ENCODE measurements at places on chromosomes 6 and 20.

DNA sequence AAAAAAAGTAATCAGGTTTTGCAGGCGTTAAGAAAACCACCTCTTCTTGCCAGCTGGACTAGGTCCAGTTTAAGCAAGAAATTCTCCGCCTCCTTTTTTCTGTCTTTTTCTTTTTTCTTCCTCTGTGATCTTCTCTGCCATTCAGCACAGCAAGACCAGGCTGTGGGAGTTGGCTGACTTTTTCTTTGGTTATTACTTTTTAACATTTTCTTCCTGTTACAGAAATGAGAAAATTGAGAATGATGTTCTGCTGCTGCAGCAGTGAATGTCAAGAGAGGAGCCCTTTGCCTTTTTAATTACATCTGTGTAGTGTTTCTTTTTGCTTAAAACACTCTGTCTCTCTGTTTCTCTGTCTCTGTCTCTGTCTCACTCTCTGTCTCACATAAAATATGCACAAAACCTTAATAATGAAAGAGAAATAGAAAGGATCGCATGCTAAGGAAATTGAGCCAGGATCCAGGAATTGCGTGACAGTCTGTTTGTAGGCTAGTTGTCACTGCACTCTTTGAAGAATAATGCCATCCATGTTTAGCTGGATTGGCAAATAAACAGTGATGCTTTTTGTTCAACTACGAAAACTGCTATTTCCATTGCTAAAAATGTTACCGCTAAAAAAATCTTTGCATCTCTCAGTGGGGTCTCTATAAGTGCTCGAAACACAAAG, 103.2 kb upstream of the SUPT3H start:
- DNase-seq, result no peak

GRCh38 chr6:153436351-153436750, 305.3 kb upstream of the RGS17 start:
- DNase-seq, result no peak

- no peak for DNase-seq
Observed at GRCh38 chr20:63454731-63455567, 17.5 kb downstream of the KCNQ2 start.

GRCh38 chr20:54208548-54209176, 775 bp downstream of the PFDN4 start:
- no peak for DNase-seq

- DNase-seq, result no peak
Observed at GRCh38 chr20:35640724-35641123, 24.0 kb downstream of the CPNE1 start.

DNA sequence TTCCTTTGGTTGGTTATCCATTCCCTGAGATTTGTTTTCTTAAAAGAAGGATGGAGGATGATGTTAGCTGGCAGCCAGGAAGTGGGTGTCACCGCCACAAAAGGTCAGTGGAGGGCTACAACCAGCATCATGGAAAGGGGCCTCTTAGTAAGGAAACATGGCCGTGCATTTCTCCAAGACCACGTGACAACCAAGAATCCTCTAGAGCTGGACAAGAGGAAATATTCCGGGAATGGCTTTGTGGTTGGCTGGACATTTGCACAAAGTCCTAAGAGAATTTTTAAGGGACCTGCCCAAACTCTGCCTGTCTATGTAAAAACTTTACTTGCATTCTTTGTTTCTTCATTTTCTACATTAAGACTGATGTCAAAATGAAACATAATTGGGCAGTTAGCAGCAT, 399.9 kb upstream of the MARCKS start:
- no peak for DNase-seq

DNA sequence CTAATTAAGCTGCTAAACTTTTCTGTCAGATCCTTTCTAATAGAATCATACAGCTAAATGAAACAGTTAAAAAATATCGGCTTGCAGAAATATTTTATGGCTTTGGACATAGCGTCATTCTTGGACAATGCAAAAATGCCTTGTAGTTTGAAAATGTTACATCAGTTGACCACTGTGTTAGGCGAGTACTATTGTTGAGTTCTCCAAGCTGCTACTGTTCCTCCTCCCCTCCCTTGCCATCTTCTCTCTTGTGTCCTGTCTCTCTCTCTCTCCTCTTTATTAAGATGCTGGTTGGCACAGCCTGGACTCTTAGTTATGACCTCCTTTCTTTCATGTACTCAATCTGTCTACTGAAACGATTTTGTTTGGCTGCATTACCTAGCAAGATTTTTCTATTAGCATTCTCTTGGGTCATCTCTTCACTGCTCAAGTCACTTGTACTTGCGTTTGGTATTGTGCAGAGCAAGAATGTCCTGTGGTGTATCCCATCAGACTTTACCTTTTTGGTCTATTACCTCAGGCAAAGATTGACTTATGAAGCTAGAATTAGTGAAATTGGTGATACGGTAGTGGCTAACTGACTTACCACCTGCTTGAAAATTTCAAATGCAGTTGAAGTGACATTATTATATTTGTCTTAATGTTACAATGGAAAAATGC, 127.9 kb downstream of the FARS2 start:
- no peak for DNase-seq

DNA sequence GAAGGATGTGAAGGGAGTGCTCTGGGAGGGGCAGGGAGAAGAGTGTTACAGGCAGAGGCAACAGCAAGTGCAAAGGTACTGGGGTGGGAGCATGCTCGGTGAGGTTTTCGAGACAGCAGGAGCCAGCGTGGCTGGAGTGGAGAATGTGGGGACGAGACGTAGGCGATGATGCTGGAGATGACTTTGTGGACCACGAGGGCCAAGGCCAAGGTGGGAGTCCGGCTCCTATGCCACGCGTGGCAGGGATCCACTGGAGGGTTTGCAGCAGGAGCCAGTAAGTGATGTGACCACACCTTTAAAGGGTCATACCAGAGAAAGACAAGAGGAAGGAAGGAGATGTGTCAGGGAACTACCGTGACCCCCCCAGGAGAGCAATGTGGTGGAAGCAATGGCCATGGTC, 7.3 kb downstream of the PTGIS start:
- DNase-seq, result no peak

GRCh38 chr20:31764641-31765305, 25.7 kb downstream of the TPX2 start:
- no peak for DNase-seq

GRCh38 chr20:61662226-61662967, 403.3 kb downstream of the TAF4 start:
- DNase-seq, result no peak

GRCh38 chr6:163335671-163336545, 78.6 kb upstream of the QKI start:
- DNase-seq, result no peak

- no peak for DNase-seq
Observed at GRCh38 chr20:4469910-4470309, 251.8 kb upstream of the PRND start.

DNA sequence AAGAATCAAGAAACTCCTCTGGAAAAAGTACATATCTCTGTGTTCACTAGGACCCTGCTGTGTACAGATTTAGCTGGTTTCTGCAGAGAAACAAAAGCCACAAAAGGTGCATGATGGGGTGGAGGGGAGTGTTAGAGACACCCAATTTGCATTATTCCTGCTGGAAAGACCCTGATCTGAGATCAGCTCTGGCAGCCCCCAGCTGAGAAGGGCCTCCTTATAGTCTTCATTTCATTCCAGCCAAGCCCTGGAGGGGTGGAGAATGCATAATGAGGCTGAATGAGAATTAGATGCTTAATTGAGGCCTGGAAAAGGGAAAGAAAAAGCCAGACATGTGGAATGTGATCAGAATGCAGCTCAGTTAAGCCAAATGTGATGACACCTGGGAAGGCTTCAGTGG, 545.6 kb downstream of the KIF16B start:
- DNase-seq, result no peak

- DNase-seq, result peak; percentile 99
Observed at GRCh38 chr6:137927777-137928218, 60.7 kb downstream of the TNFAIP3 start.

GRCh38 chr6:7153789-7154188, 46.0 kb downstream of the RREB1 start:
- DNase-seq, result no peak

DNA sequence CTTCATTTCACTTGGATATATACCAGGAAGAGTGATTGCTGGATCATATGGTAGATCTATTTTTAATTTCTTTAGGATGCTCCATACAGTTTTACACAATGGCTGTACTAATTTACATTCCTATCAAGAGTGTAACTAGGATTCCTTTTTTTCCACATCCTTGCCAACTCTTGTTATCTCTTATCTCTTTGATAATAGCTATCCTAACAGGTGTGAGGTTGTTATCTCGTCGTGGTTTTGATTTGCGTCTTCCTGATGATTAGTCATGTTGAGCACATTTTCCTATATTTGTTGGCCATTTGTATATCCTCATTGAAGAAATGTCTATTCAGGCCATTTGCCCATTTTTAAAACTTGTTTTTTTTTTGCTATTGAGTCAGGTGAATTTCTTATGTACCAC, 552.4 kb downstream of the RFPL4B start:
- DNase-seq, result no peak

DNA sequence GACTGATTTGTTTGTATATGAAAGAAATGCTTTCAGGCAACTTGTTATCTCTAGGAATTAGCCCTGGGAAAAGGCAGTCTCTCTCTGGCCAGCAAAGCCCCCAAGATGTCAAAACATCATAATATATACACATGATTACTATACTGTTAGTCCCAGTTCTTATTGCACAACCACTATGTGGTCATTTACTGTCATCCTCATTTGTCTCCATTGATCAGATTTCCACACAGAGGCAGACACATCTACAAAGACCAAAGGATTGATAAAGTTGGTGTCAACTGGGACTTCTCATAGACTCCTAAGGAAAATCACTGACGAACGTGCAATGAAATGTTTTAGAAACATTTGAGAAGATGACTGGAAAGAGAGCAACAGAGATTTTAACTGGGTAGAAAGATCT, 71.9 kb upstream of the POPDC3 start:
- DNase-seq, result no peak

- DNase-seq, result no peak
Observed at GRCh38 chr20:33470866-33471265, 19.0 kb upstream of the CBFA2T2 start.

- DNase-seq, result no peak
Observed at GRCh38 chr6:137160763-137161162, 12.7 kb downstream of the IL22RA2 start.

Measured in GM12878 (cell line).